ENCODE measurements at places on chromosomes 7 and 10.

DNA sequence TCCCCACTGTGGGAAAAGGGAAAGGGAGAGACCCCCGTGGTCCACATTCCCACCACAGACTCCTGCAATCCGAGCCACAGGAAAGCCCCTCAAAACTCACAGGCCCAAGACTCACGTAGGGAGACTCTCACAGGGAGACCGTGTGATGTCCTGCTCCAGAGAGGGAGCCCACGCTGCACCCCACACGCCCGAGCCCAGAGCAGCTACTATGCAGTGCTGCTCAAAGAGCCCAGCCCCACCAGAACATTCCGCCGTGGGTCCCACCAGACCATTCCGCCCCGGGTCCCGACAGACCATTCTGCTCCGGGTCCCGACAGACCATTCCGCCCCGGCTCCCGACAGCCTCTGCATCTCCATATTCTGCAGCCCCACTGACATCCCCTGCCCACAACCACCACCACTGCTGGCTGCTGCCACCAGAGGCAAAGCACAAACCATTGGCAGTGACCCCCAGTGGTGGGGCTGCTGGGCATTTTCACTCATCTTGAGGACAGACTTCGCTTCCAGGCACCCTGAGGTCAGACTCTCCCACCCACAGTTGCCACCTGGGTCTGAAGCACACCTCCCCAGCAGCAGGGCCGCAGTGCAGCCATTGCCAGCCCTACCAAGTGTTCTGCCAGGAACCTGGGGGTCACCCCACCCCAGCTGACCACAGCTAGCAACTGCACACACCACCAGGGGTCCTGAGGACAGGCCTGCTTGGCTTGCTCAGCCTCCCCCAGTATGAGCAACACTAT is 625.4 kb upstream of the FOXK1 start:
- no peak for DNase-seq

DNA sequence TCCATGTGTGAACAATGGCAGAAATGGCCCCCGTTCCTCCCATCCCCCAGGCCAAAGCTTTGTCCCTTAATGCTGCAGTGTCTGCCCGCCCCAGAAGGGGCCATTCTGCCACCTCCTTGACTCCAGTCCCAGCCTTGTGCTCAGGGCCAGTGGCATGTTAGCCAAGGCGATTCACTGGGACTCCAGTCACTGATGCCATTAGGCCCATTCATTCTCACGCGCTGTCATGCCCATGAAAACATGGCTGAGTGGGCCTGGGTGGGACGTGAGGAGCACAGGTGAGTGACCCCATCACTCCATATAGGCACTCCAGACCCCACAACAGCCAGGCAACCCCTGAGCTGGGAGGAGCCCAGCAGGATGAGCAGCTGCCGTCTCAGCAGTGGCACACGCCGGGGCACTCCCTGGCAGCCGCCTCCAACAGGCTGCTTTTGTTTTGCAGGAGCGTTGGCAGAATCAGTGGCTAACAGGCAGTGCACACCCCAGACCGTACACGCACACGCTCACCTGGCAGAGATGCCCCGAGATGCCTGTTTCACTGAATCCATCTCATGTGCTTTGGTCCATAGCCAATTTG is 79.5 kb downstream of the TCERG1L start:
- no peak for DNase-seq

DNA sequence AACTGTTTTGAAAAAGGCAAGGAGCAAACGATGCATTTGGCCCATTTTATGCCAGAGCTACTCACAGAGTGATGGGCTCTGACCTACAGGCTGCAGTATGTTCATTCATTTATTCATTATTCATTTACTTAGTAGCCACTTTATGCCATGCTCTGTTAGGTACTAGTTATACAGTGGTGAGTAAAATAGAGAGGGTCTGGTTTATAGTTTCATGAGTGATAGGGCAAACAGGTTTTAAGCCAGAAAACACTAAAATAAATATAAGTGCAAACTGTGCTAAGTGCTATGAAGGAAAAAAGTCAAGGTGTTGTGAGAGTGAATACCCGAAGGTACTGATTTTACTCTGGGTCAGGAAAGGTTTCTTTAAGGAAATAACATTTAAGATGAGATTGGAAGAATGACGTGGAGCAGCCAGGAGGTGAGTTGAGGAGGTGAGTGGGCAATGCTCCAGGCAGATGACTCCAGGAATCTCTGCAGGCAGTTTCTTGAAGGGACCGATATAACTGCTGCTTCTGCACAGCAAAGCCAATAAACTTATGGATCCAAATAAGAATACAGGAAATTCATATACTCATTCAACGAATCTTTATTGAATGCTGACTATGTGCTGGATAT is 56.9 kb upstream of the FAM133B start:
- no peak for DNase-seq

- no peak for DNase-seq
These were observed 18.8 kb upstream of the PAXIP1 start for GRCh38 chr7:155021699-155022145.

DNA sequence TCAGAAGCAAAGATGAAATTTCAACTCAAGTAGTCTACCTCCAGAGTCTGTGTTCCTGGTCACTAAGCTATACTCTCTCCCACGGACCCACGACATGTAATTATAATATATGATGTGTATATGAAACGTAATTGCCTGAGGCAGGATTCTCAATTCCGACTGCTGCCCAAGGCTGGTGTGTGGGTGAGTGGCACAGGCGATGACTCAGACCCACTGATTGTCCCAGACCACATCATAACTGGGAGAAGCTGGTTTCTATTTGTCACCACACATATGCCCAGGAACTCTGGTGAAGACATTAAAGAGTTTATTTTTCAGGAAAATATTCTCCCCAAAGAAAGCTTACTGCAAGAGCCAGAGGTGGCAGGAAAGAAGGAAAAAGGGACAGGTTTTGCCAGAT is 219.3 kb downstream of the JAZF1 start:
- DNase-seq = no peak

- no peak for DNase-seq
These were observed 276.9 kb downstream of the HGF start for GRCh38 chr7:81492910-81493309.
